ENCODE measurements at places on chromosomes 4 and X.

DNA sequence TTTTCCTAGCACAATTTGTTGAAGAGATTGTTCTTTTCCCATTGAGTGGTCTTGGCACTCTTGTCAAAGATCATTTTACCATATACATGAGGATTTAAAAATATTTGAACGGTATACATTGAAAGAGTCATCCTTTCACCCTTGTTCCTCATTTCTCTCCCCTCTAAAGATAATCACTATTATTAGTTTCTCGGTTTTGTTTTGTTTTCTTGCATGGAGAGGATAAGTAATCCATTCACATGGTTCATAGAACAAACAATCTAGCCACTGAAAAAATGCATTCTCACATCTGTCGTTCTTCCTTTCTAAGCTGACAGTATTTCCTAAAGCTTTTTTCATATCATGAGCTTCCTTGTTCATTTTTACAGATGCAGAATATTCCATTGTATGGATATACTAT lies 39.2 kb upstream of the MSMO1 start:
- DNase-seq = no peak

DNA sequence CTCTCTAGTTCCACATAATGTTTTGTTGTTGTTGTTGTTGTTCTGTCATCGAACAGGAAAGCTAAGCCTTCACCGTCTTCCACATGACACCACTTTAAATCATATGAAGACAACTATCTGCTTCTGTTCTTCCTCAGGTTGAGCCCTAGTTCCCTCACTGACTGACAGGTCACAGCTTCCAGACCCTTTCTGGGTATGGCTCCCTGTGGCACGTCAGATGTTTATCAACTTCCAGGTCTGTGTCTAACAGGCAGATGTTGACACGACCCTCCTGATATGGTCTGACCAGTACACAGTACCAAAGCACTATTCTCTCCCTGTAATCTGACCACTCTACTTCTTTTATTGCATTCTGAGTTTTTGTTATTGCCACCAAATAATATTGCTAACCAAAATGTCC lies 51.4 kb downstream of the PRDM5 start:
- DNase-seq = no peak

- no peak for DNase-seq
Measured at GRCh38 chr4:85748654-85749053, 273.7 kb downstream of the ARHGAP24 start.

- peak; percentile 56 for DNase-seq
Measured at GRCh38 chrX:71492231-71493065, 40.5 kb upstream of the OGT start.

DNA sequence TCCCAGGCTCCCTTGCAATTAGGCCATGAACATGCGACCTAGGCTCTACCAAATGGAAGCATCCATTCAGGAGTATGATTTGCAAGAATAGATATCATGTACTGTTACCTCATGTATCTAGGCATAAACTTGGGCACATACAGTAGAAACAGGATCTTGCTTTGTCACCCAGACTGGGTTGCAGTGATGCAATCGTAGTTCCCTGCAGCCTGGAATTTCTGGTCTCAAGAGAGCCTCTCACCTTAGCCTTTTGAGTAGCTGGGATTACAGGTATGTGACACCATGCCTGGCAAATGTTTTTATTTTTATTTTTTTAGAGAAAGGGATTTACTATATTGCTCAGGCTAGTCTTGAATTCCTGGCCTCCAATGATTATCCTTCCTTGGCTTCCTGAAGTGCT lies 994.2 kb downstream of the ADGRL3 start:
- no peak for DNase-seq

DNA sequence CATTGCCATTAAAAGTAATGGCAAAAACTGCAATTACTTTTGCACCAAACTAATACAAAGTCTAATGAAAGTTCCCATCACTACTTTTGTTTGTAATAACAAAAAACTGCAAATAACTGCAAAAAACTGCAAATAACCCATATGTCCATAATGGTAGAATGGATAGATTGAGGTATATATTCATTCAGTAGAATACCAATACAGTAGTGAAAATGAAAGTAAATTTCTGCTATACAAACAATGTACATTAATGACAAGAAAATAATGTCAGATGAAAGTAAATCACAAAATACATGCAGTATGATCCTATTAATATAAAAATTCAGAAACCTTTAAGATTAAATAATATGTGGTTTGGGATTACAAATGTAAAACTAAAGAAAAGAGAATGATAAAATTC lies 41.3 kb upstream of the CEP135 start:
- DNase-seq = no peak

DNA sequence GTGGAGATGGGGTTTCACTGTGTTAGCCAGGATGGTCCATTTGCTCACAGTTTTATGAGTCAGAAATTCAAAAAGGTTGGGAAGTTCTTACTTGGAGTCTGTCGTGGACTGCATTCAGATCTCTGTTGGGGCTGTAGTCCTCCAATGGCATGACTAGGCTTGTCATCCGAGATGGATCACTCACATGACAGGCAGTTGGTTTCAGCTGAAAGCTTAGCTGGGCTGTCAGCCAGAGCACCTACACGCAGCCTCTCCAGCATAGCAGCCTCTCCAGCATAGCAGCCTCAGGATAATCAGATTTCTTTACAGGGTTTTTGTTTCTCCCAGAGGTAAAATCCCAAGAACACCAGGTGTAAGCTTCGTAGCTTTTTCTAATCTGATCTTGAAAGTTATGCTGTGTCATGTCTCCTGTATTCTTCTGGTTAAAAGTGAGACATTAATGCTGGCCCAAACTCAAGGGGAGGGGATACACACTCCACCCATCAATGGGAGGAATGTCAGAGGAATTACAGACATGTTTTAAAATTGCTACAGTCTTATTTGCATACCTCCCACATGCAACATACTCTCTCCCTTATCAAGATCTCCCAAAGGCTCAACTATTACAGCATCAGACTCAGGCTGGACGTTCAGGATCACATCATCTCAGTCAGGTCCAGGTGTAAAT lies 31.6 kb upstream of the SOD3 start:
- DNase-seq = peak; percentile 78
